NCI-H1436 treated with DMSO at 0.1 percent for 48 hours (cell line): ENCODE measurements at places on chromosomes 12 and 14.

DNA sequence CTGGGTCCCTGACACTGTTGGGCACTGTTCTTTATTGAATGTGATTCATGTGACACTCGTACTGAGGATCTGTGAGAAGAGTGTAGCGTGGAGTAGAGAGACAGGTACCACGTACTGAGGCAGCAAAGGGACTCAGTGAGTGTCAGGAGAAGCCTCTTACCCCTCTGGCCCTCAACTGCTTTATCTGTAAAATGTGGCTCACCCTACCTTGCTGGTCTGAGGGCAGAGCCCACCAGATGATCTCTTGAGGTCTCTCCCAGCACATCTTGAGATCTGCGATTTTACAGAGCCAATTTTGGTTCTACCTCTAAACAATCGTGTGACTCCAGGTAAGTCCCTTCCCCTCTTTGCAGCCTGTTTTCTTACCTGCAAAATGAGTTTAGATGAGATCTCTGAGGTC lies 3.1 kb downstream of the CEBPE start:
- DNase-seq = no peak

GRCh38 chr12:89770391-89770790 lies 61.8 kb upstream of the ATP2B1 start:
- DNase-seq = no peak

GRCh38 chr14:92472860-92473259 lies 40.7 kb upstream of the RIN3 start:
- no peak for DNase-seq

DNA sequence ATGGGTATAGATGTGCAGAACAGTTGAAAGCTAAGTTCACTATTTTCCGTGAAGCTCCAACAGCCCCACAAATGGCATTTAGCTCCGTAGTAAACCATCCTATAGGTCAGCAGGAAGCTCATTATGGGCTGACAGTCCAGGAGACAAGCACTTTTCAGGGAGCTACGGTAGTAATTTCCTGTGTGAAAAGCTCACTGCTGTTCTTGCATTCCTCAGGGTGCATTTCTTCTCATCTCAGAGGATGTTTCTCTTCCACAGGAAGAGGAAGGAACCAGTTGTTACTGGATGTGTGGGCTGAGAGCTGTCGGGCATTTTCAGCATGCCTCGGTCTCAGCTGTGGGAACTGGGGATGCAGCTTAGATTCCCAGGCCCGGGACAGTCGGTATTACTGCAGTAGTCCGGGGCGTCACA lies 72.8 kb downstream of the GALNT4 start:
- no peak for DNase-seq

GRCh38 chr12:43126652-43127375 lies 425.2 kb downstream of the ADAMTS20 start:
- no peak for DNase-seq

DNA sequence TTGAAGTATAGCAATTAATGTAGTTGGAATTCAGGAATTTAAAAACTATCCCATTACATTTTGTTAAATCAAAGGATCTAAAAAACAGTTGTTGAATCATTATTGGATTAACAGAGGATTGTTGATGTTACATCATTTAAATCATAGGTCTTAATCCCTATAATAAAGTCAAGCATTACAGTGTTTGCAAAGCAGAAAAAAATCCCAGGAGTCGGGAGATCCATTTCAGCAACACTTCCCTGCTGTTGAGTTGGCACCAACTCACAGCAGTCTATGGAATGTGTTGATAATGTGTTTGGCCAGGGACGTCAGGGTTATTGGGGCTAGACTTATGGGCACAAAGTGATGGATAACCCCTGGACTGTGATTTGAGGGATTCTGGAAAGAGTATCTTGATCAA lies 99.1 kb upstream of the TMTC1 start:
- DNase-seq = no peak

GRCh38 chr14:101239065-101239464 lies 322.2 kb upstream of the DIO3 start:
- DNase-seq = no peak

- DNase-seq = no peak
Measured at GRCh38 chr14:88983755-88984154, 159.3 kb downstream of the TTC8 start.

GRCh38 chr12:15532364-15532977 lies 210.2 kb downstream of the PTPRO start:
- no peak for DNase-seq

DNA sequence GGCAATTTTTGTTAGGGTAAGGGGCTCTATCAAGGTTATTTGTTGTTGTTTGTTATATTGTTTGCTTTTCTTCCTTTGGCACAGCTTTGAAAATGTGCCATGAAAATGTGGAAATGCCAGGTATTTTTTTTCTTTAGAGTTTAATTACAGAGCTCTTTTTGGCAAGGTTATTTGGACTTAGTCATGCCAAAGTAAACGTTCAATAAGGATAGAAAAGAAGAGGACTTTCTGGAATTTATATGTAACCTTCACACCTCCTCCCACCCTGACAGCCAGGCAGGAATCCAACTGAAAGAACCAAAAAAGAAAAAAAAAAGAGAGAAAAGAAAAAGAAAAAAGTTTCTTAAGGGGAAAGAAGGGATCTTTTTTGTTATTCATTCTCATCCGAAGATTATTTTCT lies 217.8 kb downstream of the KITLG start:
- DNase-seq = no peak

GRCh38 chr14:102693006-102693755 lies 84.1 kb upstream of the TRAF3 start:
- DNase-seq = no peak

DNA sequence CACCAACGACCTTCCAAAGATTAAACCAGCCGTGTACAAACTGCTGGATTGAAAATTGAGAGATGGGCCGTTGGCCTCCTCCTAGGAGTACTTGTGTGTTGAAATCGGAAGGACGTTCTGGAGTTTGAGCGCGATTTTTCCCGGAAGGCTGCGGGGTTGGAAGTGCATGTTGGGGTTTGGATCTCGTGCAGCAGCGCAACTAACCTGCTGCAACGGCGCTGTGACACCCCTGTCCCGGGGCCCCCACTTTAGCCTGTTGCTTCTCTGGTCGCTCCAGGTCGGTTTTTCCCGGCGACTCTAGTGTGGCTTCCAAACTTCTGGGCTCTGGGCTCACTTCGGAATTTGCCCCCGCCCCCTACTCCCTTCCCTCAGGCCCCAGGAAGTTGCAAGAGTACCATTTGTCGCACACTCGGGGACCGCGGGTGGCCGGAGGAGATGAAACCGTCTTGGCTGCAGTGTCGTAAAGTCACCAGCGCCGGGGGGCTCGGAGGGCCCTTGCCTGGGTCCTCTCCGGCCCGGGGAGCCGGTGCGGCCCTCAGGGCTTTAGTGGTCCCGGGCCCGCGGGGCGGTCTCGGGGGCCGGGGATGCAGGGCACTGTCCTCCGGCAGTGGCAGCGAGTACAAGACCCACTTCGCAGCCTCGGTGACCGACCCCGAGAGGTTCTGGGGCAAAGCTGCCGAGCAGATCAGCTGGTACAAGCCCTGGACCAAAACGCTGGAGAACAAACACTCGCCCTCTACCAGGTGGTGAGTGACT lies at the start of gene ACSS3:
ACSS3 (plus strand) TSS at position 394 of the 756 bp plus-strand sequence; CDS start at position 436, 42 bp downstream.
- no peak for DNase-seq

DNA sequence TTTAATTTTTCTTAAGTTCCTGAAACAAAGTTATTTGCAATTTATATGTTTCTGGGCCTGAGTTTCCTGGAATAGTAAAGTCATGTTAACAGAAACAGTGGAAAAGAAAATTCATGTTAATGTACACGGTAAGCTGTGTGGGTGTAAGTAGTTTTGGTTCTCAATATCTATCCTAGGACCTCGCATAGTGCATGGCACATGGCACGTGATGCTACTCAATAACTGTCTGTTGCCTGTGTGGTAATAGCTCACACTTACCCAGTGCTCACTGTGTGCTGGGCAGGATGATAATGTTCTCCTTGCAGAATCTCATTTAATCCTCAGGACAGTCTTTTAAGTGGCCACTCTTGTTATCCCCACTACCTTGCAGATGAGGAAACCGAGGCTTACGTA lies 100.7 kb downstream of the DUSP16 start:
- no peak for DNase-seq

DNA sequence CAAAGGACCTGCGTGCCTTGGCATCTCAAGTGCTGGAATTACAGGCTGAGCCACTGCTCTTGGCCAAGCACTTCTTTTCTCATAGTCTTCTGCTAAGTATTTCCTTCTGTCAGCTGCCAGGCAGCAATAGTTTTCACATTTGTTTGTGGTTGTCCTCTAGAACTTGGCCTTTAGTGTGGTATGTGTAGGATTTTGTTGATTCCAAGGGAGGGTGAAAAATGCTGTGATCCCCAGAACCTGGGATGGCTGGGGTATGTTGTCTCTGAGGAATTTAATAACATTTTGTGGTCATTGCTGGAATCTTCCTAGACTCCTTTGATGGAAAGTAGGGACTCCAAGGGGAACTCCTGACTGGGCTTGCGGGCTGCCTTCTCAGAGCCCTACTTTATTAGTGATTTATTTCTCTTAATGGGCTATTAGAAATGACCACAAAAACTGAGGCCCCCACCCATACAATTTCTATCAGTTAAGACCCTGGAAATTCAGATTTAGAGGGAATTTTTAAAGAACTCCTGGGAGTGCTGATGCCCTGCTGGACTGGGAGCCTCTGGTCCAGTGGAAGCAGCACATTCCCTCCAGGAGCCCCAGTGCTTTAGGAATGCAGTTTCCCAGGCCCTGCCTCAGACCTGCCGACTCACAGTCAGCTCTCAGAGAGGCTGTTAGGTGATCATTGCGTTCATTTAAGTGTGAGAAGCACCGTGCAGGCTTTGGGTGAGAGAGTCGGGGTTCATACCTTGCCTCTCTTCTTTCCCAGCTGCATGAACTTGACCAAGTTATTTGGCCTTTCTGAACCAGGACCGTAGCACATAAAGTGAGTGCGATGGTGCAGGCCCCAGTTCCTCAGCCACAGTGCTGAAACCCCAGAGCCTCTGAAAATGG lies 22.7 kb downstream of the TRAF3 start:
- DNase-seq = no peak

DNA sequence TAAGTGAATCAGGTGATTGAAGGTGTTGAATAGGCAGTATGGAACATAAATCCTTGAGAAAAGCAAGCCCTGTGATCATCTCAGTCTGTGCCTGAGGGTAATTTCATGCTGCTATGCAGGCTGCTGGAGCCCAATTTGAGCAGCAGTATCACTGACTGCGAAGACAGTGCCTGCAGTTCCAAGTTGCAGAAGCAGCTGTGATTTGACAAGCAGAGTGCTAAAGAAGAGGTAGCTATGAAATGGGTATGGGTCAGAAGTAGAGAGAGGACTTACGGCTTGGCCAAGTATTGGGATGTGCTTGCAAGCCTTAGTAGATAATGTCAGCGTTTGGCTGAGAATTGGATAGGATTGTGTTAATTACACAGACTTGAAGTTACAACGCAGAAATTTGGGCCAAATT lies 22.5 kb downstream of the PIK3C2G start:
- no peak for DNase-seq

DNA sequence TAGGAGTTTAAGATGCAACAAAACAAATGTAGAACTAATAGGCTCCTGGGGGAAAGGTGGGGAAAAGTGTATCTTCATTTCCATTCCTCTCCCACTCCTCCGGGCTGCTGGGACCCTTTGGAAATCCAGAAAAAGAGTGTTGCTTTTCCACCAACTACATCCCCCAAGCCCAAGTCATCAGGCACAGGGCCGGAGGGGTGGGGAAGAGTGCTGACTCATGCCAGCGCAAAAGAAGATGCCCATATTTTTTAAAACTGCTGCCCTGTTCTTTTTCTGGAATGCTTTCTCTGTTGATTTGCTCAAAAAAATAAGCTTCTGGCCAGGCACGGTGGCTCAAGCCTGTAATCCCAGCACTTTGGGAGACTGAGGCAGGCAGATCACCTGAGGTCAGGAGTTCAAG lies 70.9 kb downstream of the TBK1 start:
- no peak for DNase-seq

- DNase-seq = no peak
Measured at GRCh38 chr12:64782191-64782876, 23.1 kb upstream of the GNS start.
